ENCODE measurements at places on chromosomes 1 and 21. TPM values are rescaled to one million over a fixed set of nuclear protein-coding genes. Genes with fewer than 3 reads are reported as not detected.

The MAP10 gene
- 3.2 TPM for total RNA-seq

The GJA8 gene
- total RNA-seq: not detected

GRCh38 chr1:243831463-243831862, 18.6 kb downstream of the AKT3 start:
- peaks cover 14% of the 10 kb centered on the region for H3K36me3 ChIP-seq
- no peak overlapping the region for H3K4me3 ChIP-seq
- DNase-seq: no peak

GRCh38 chr1:3405491-3405890, 49.0 kb upstream of the ARHGEF16 start:
- H3K4me3 ChIP-seq: no peak overlapping the region
- H3K36me3 ChIP-seq: peaks cover 11% of the 10 kb centered on the region
- H3K4me1 ChIP-seq: peaks cover 1% of the 10 kb centered on the region
- DNase-seq: no peak
- no peaks in the 10 kb centered on the region for H3K27me3 ChIP-seq

DNA sequence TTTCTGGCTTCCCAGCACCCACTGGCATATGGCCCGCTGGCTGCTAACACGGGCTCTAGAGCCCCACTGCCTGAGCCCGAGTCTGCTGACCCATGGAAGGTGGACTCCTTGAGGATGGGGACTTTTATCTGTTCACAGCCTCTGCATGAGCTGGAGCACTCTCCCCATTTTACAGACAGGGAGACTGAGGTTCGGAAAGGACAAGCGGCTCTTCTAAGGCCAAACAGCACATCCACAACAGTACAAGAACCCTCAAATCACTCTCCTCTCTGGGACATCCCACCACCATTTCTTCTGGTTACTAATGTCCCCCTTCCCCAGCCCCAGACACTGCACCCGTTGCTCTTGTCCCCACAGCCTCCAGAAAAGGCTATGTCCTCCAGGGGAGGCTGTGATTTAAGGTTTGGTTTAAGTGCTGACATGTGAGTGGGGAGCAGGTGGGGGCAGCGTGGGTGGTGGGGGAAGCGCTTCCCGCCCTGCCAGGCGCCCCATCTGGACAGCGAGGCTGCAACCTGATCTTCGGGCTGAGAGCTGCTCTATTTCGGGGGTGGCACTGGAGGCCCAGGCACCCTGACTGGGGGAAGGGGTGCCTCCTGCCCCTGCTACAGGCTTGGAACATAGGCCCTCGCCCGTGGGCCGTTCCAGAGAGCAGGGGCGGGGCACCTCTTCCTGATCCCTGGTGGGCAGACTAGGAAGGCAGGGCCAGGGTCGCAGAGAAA, 104.8 kb upstream of the WNT4 start:
- no peaks in the 10 kb centered on the region for H3K36me3 ChIP-seq
- no peak overlapping the region for H3K4me3 ChIP-seq
- DNase-seq: no peak
- H3K27ac ChIP-seq: no peak overlapping the region
- H3K4me1 ChIP-seq: peaks cover 5% of the 10 kb centered on the region

- no peak for DNase-seq
- H3K27ac ChIP-seq: no peak overlapping the region
- no peak overlapping the region for H3K4me3 ChIP-seq
- H3K36me3 ChIP-seq: peaks cover 1% of the 10 kb centered on the region
Measured at GRCh38 chr1:179034720-179035119, 9.0 kb downstream of the FAM20B start.

Data from progenitor cell of endocrine pancreas (in vitro differentiated cells).